ENCODE measurements at places on chromosomes 1 and 21. TPM values are rescaled to one million over a fixed set of nuclear protein-coding genes. Genes with fewer than 3 reads are reported as not detected.

- H3K27me3 ChIP-seq, result peaks cover 6% of the 10 kb centered on the region
- no peak overlapping the region for H3K4me3 ChIP-seq
- no peaks in the 10 kb centered on the region for H3K36me3 ChIP-seq
- DNase-seq, result no peak
- H3K27ac ChIP-seq, result no peak overlapping the region
Observed at GRCh38 chr1:117008656-117009055, 7.1 kb downstream of the CD101 start.

- H3K27ac ChIP-seq, result peak overlapping the region; percentile 20
- peak overlapping the region; percentile 34 for H3K4me3 ChIP-seq
- H3K36me3 ChIP-seq, result no peaks in the 10 kb centered on the region
- peaks cover 8% of the 10 kb centered on the region for H3K4me1 ChIP-seq
- DNase-seq, result no peak
Observed at GRCh38 chr1:52602856-52603600, 857 bp downstream of the GPX7 start.

DNA sequence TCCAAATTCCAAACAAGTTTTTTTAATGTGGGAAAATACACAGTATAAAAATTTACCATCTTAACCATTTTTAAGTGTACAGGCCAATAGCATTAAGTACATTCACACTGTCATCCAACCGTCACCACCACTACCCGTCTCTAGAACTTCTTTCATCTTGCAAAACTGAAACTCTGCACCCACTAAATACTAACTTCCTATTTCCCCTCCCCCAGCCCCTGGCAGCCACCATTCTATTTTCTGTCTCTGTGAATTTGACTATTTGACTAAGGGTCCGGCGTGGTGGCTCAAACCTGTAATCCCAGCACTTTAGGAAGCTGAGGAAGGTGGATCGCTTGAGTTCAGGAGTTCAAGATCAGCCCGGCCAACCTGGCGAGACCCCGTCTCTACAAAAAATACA, 36.1 kb downstream of the CLSTN1 start:
- DNase-seq, result no peak
- no peak overlapping the region for H3K27ac ChIP-seq
- no peaks in the 10 kb centered on the region for H3K27me3 ChIP-seq

GRCh38 chr1:245386297-245386971, 231.6 kb downstream of the KIF26B start:
- DNase-seq, result no peak
- no peak overlapping the region for H3K4me3 ChIP-seq

C1orf94 gene
- not detected for polyA plus RNA-seq

CDCP2 gene
- polyA plus RNA-seq, result not detected

GRCh38 chr1:91020967-91021685, 709 bp downstream of the ZNF644 start:
- no peaks in the 10 kb centered on the region for H3K36me3 ChIP-seq
- peak overlapping the region; percentile 99 for H3K4me3 ChIP-seq
- peak overlapping the region; percentile 97 for H3K27ac ChIP-seq
- H3K4me1 ChIP-seq, result peaks cover 19% of the 10 kb centered on the region
- peak; percentile 91 for DNase-seq
- no peaks in the 10 kb centered on the region for H3K27me3 ChIP-seq

DNA sequence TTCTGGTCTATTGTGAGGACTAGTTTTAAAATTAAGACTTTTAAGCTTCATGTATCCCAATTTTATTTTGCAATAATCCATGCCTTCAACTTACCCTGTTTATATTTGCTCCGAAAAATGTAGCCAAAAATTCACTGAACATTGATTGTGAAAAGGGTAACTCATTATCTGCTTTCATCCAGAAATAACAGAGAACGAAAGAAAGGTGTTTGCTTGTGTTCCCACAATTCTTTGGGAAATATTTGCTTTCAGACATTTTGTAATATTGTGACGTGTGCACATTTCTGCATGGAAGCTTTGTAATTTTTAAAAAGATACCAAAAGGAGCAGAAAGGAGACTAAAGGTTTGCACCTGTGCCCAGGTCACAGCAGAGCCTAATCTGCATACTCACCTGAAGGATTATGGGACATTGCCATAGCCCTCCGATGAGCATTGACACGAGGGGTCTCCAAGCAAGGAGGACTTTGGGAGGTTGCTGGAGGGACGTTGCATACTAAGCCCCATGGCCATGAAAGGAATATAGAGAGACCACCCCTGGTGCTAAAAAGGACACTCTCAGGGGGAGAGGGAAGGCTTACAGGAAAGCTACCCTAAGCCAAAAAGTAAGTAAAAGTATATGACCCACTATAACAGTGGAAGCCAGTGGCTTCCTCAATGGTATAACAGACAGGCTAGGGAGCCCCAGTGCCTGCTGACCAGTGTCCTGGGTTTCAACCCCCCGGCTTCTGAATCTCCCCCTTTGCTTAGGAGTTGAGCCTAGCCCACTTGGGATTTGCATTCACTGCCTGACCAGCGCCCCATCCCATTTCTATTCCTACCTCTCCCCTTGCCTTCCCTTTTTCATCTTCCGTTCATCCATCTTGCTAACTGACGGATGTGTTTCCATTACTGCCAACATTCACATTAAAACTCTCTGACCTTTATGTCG, 148.6 kb upstream of the ZC3H12A start:
- H3K36me3 ChIP-seq, result no peaks in the 10 kb centered on the region
- no peak overlapping the region for H3K27ac ChIP-seq
- no peak overlapping the region for H3K4me3 ChIP-seq
- no peaks in the 10 kb centered on the region for H3K4me1 ChIP-seq
- H3K27me3 ChIP-seq, result no peaks in the 10 kb centered on the region
- DNase-seq, result no peak

DNA sequence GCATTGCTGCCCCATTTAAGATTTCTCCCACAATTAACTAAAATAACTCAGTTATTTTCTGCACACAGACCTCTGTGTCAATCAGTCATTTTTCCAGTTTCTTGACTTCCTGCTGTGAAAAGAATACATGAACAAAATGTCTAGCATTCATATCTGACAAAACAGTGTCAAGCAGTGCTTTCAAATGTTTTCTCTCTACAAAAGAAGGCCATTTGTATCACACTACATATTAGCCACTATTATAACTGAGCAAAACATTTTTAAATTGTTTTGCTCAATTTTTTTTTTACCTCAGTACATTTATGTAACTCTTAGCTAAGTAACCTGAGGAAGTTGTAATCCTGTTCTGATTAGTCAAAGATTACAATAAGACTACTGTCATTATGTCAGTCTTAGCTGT, 1498.5 kb upstream of the PRMT6 start:
- no peak overlapping the region for H3K4me3 ChIP-seq
- H3K36me3 ChIP-seq, result no peaks in the 10 kb centered on the region
- no peak for DNase-seq
- H3K27me3 ChIP-seq, result no peaks in the 10 kb centered on the region
- no peak overlapping the region for H3K27ac ChIP-seq

IQCC gene
- polyA plus RNA-seq, result 1.3 TPM

DNA sequence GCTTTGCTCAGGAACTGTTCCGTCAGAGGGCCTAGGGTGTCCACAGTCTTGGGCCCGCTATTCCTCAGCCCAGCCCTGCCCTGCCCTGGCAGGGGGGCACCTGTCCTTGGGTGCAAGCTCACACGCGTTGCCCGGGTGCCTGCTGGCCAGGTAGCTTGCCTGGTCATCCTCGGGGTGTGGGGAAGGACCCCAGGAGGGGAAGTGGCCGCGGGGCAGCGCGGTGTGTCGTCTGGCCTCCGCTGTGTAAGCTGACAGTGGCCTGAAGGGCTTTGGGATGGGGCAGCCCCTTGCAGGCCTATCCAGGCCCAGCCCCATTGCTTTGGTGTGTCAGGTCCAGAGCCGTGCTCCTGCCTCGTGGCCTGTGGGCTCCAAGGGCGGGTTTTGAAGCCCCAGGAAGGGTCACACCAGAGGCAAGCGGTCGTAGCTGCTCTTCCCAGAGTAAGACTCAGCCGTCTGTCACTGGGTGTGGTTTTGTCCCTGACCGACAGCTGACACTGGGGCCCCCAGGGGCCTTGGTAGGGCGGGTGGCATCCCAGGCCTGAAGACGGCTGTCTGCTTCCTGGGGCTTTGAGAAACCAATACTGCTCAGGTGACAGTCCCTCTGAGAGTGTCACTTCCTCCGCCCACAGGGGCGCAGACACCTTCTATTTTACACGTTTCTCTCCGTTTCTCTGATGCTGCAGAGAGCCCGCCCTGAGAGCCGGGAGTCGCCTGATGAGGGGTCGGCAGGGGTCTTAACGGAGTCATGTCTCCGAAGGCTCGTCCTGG, 72.1 kb downstream of the SKI start:
- peaks cover 4% of the 10 kb centered on the region for H3K36me3 ChIP-seq
- no peaks in the 10 kb centered on the region for H3K27me3 ChIP-seq
- peaks cover 27% of the 10 kb centered on the region for H3K4me1 ChIP-seq
- peak overlapping the region; percentile 83 for H3K27ac ChIP-seq
- no peak overlapping the region for H3K4me3 ChIP-seq
